Naive thymus-derived CD4-positive, alpha-beta T cell (primary cell): ENCODE measurements at places on chromosomes 11 and 22. TPM values are rescaled to one million over a fixed set of nuclear protein-coding genes. Genes with fewer than 3 reads are reported as not detected.

GRCh38 chr11:58922479-58922878 is 16.8 kb upstream of the GLYATL1 start:
- H3K4me3 ChIP-seq: no peak overlapping the region
- H3K4me1 ChIP-seq: no peaks in the 10 kb centered on the region
- DNase-seq: no peak
- H3K27ac ChIP-seq: no peak overlapping the region
- H3K36me3 ChIP-seq: no peaks in the 10 kb centered on the region

CAVIN3 gene
- polyA plus RNA-seq: not detected

GRCh38 chr11:83480811-83481210 is 194.6 kb upstream of the CCDC90B start:
- no peaks in the 10 kb centered on the region for H3K4me1 ChIP-seq

GRCh38 chr11:34609850-34610249 is 11.0 kb upstream of the EHF start:
- no peaks in the 10 kb centered on the region for H3K4me1 ChIP-seq
- no peaks in the 10 kb centered on the region for H3K36me3 ChIP-seq
- no peak for DNase-seq

GRCh38 chr11:119424775-119425174 is 1.8 kb upstream of the THY1 start:
- no peak overlapping the region for H3K4me3 ChIP-seq
- H3K27ac ChIP-seq: no peak overlapping the region
- H3K36me3 ChIP-seq: no peaks in the 10 kb centered on the region
- no peak for DNase-seq

SYTL2 gene
- 12.0 TPM for polyA plus RNA-seq

ENTHD1 gene
- polyA plus RNA-seq: 0.24 TPM

- H3K4me1 ChIP-seq: no peaks in the 10 kb centered on the region
- no peak overlapping the region for H3K4me3 ChIP-seq
- no peak for DNase-seq
- H3K27me3 ChIP-seq: no peaks in the 10 kb centered on the region
Observed at GRCh38 chr11:60566776-60567175, 51.6 kb downstream of the MS4A13 start.

DNA sequence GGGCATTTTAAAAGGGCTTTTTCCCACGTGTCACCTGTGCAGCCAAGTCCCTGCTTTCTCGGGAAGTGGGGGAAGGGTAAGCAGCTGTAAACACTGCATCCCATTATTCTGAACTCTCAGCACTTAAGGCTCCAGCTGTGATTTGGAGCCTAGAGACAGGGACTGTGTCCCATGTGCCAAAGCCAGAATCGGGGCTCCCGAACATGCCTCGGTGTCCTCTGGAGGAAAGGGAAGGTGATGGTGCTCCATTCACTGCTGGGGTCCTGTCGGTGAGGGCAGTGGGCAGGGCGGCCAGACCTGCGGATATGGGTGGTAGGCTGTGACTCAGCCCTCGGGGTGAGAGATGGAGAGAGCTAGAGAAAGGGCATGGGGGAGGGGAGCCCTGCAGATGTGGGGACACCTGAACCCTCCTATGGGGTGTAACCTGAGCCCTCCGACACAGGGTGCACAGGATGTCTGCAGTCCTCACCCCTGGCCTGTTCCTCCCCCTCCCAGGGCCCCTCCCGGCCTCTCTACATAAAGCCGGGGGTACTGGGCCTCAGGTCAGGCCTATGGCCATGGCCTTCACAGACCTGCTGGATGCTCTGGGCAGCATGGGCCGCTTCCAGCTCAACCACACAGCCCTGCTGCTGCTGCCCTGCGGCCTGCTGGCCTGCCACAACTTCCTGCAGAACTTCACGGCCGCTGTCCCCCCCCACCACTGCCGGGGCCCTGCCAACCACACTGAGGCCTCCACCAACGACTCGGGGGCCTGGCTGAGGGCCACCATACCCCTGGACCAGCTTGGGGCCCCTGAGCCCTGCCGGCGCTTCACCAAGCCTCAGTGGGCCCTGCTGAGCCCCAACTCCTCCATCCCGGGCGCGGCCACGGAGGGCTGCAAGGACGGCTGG is 31.8 kb downstream of the CAPN1 start:
- H3K27ac ChIP-seq: no peak overlapping the region
- peaks cover 7% of the 10 kb centered on the region for H3K4me1 ChIP-seq
- H3K27me3 ChIP-seq: no peaks in the 10 kb centered on the region
- peaks cover 37% of the 10 kb centered on the region for H3K36me3 ChIP-seq
- no peak for DNase-seq
- no peak overlapping the region for H3K4me3 ChIP-seq

PKDREJ gene
- polyA plus RNA-seq: not detected

DNA sequence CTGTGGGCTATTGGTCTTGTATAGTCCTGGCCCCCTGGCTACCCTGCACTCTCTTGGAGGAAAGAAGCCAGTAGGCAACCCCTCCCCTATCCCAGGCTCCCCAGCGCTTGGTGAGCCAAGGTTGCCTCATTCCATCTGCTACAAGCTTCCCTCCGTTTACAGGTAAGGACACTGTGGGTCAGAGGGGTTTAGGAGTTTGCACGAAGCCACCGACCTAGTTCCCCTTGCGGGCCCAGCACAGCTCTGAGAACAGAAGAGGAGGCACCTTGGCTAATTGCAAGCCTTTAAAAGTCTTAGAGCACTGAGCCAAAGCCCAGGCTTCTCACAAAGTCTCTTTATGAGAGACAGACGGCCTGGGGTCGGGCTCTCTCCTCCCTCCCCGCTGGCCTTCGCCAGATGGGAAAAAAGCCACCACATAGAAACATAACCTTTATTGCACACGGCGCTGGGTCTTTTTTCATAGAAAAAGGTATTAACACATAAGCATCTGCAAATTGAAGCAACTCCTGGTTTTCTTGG is 99.8 kb downstream of the CEP164 start:
- no peak overlapping the region for H3K4me3 ChIP-seq
- DNase-seq: no peak
- H3K27ac ChIP-seq: no peak overlapping the region
- H3K36me3 ChIP-seq: no peaks in the 10 kb centered on the region
- no peaks in the 10 kb centered on the region for H3K4me1 ChIP-seq

LMNTD2 gene
- polyA plus RNA-seq: 2.3 TPM

- no peaks in the 10 kb centered on the region for H3K36me3 ChIP-seq
- no peak overlapping the region for H3K4me3 ChIP-seq
- H3K27me3 ChIP-seq: no peaks in the 10 kb centered on the region
- DNase-seq: no peak
- no peaks in the 10 kb centered on the region for H3K4me1 ChIP-seq
Observed at GRCh38 chr22:48347311-48347710, 1480.4 kb downstream of the BRD1 start.

GRCh38 chr11:16338393-16338792 is 18.0 kb downstream of the SOX6 start:
- no peak overlapping the region for H3K27ac ChIP-seq
- no peaks in the 10 kb centered on the region for H3K36me3 ChIP-seq
- no peak overlapping the region for H3K4me3 ChIP-seq
- no peaks in the 10 kb centered on the region for H3K27me3 ChIP-seq
- no peaks in the 10 kb centered on the region for H3K4me1 ChIP-seq

- no peak overlapping the region for H3K4me3 ChIP-seq
- no peak overlapping the region for H3K27ac ChIP-seq
- no peak for DNase-seq
- no peaks in the 10 kb centered on the region for H3K36me3 ChIP-seq
- H3K27me3 ChIP-seq: no peaks in the 10 kb centered on the region
Observed at GRCh38 chr11:37026326-37026725, 428.3 kb upstream of the RAG2 start.

ACTN3 gene
- not detected for polyA plus RNA-seq

GRCh38 chr11:47225552-47226400 is 11.0 kb downstream of the DDB2 start:
- DNase-seq: no peak
- no peak overlapping the region for H3K27ac ChIP-seq
- H3K27me3 ChIP-seq: no peaks in the 10 kb centered on the region
- H3K36me3 ChIP-seq: peaks cover 25% of the 10 kb centered on the region
- H3K4me3 ChIP-seq: no peak overlapping the region
- H3K4me1 ChIP-seq: no peaks in the 10 kb centered on the region

- no peaks in the 10 kb centered on the region for H3K36me3 ChIP-seq
- no peak overlapping the region for H3K4me3 ChIP-seq
- H3K4me1 ChIP-seq: no peaks in the 10 kb centered on the region
Observed at GRCh38 chr11:74070723-74071492, 62.0 kb upstream of the UCP3 start.

DNA sequence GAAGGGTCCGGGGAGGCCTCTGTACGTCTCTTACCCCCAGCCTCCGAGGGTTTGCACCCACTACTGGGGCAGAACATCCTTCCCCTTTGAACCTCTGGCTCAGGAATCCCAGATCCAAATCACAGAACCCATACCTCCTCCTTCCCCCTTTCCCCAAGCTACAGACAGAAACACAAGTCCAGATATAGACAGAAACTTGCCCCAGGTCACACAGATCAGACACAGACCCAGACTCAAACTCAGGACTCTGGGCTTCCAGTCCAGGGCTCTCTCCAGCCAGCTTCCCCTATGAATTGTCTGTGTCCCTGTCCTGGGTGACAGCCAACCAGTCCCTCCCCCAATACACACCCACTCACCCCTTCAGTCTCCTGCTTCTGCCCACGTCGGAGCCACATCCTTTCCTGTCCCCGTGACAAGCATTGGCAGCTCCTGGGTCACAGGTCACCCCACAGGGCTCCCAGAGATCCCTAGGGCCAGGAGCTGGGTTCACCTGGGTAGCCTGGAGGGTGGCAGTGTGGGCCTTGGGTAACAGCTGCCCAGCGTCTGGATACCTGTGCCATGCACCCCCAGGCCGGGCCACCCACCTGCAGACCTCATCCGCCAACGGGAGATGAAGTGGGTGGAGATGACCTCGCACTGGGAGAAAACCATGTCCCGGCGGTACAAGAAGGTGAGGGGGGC is 772 bp downstream of the TBC1D10C start:
- H3K4me3 ChIP-seq: peak overlapping the region; percentile 98
- DNase-seq: no peak
- H3K27me3 ChIP-seq: no peaks in the 10 kb centered on the region
- no peaks in the 10 kb centered on the region for H3K36me3 ChIP-seq
- peak overlapping the region; percentile 87 for H3K27ac ChIP-seq

APOBEC3H gene
- polyA plus RNA-seq: not detected

DNA sequence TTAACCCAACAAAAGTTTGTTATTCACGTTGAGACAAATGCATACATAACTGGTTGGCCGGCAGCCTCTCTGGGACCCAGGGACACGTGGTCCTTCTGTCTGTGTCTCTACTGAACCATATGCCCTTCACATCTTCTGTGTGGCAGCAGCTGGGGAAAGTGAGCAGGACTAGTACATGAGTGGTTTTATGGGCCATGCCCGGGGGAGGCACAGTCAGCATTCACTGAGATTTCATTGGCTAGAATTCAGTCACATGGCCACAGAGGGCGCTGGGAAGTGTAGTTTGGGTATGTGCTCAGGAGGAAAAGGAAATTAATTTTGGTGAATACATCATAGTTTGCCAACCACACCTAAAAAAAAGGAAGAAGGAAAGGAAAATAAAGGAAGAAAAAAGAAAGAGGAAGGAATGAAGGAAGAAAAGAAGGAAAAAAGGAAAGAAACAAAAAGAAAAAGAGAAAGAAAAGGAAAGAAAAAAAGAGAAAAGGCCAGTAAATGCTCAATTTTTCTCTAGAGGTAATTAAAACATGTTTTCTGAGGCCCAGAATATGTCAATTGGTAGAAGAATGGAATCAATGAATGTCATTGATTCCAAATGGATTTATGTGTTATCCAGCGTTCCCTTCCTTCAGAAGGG is 55.9 kb upstream of the KIRREL3 start:
- no peak overlapping the region for H3K27ac ChIP-seq
- no peak overlapping the region for H3K4me3 ChIP-seq
- H3K4me1 ChIP-seq: no peaks in the 10 kb centered on the region
- DNase-seq: no peak
- no peaks in the 10 kb centered on the region for H3K27me3 ChIP-seq
- H3K36me3 ChIP-seq: no peaks in the 10 kb centered on the region

- no peaks in the 10 kb centered on the region for H3K4me1 ChIP-seq
- H3K27ac ChIP-seq: no peak overlapping the region
- H3K27me3 ChIP-seq: no peaks in the 10 kb centered on the region
Observed at GRCh38 chr11:92440701-92441442, 216.3 kb downstream of the FAT3 start.

CRYBB3 gene
- polyA plus RNA-seq: not detected

GRCh38 chr11:63974259-63975143 is at the start of gene COX8A:
COX8A (plus strand) TSS chr11:63974620; CDS start chr11:63974681, 61 bp downstream.
- H3K27ac ChIP-seq: peak within 1 kb of the TSS; percentile 94
- H3K36me3 ChIP-seq: no peaks in the 10 kb centered on the region
- peak within 1 kb of the TSS; percentile 87 for H3K4me3 ChIP-seq
- peak; percentile 94 for DNase-seq
- H3K4me1 ChIP-seq: peaks cover 10% of the 10 kb centered on the region
- H3K27me3 ChIP-seq: no peaks in the 10 kb centered on the region

DNA sequence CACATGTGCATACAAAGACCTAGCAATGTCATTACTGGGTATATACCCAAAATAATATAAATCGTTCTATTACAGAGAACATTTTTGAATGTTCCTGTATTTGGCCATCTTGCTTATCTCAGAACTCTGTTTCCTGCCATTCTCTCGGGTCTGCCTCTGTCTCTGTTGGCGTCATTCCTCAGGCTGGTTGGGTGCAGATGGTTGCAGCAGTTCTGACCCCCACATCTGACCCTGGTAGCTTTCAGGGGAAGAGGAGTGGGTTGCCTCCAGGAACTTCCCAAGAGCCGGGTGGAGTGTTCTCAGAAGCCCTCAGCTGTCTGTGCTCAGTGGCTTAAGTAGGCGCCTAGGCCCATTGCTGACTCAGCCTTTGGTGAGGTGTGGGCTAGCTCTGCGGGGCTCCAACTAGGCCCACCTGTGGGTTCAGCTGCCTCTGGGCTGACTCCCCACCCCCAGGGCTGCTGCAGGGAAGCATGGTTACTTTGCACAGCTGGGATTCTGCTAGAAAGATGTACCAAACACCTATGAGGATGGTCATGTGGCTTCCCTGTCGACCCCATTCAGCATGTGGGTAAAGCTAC is 114.0 kb downstream of the TBC1D22A start:
- H3K36me3 ChIP-seq: no peaks in the 10 kb centered on the region
- no peak for DNase-seq
- no peak overlapping the region for H3K4me3 ChIP-seq
- H3K27me3 ChIP-seq: no peaks in the 10 kb centered on the region
- no peak overlapping the region for H3K27ac ChIP-seq

GRCh38 chr11:108947654-108948570 is 283.0 kb downstream of the DDX10 start:
- no peak overlapping the region for H3K4me3 ChIP-seq
- H3K27ac ChIP-seq: no peak overlapping the region
- no peaks in the 10 kb centered on the region for H3K4me1 ChIP-seq
- no peak for DNase-seq
- H3K36me3 ChIP-seq: no peaks in the 10 kb centered on the region

SSRP1 gene
- 48.9 TPM for polyA plus RNA-seq

DNA sequence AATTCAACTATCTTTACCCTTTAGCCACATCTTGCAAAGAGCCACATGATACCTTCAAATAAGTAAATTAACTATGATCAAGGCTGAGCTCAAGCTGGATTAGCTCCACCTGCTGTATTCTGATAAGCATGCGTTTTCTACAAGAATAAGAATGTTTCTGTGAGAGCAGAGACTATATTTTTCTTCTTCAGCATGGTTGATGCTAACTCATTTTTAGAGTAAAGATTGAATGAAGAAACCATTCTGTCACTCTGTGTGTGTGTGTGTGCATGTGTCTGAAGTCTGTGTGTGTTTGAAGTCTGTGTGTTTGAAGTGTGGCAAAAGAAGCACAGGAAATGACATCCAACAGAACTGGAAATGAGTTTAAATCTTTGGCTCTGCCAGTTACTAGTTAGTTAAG is 12.0 kb upstream of the LAYN start:
- no peak overlapping the region for H3K4me3 ChIP-seq
- H3K36me3 ChIP-seq: no peaks in the 10 kb centered on the region
- H3K4me1 ChIP-seq: peaks cover 6% of the 10 kb centered on the region
- H3K27me3 ChIP-seq: no peaks in the 10 kb centered on the region

GRCh38 chr22:36162127-36163034 is 1.8 kb upstream of the APOL3 start:
- H3K36me3 ChIP-seq: no peaks in the 10 kb centered on the region
- H3K4me3 ChIP-seq: peak overlapping the region; percentile 8
- peak overlapping the region; percentile 96 for H3K27ac ChIP-seq
- no peaks in the 10 kb centered on the region for H3K27me3 ChIP-seq
- peaks cover 52% of the 10 kb centered on the region for H3K4me1 ChIP-seq

GATD1 gene
- 17.8 TPM for polyA plus RNA-seq
